ENCODE measurements at places on chromosomes 12 and 14. TPM values are rescaled to one million over a fixed set of nuclear protein-coding genes. Genes with fewer than 3 reads are reported as not detected.

COX8C gene
- total RNA-seq: not detected

- DNase-seq: peak; percentile 56
Observed at GRCh38 chr14:70822530-70823185, 13.3 kb upstream of the MAP3K9 start.

DNA sequence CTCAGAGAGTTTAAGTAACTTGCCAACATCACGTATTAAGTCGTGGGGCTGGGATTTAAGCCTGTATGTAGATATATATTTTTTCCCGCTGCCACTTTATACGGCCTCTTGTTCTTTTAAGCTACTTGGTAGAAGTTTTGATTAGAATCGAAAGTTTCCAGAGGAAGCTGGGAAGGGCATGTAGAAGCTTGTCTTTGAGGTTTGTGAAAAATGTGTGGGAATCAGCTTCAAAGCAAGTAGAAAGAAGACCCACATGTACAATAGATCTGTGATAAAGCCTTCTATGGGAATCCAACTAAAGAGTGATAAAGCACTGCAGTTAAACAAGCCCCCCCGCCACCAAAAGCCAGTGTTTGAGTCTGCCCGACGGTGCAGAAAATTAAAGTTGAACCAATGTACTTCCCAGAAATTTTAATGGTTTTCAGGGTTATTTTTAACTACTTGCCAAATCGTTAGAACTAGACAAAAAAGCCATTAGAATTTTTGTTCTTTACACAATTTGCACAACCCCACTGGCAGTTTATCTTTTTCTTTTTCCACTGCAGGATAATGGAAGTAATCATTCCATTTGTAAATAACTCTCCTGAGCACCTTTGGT is 25.5 kb downstream of the SERPINA11 start:
- no peak for DNase-seq

- DNase-seq: peak; percentile 40
Observed at GRCh38 chr12:122200541-122201175, 2.9 kb upstream of the B3GNT4 start.

GRCh38 chr14:93220509-93220908 is 13.5 kb downstream of the UBR7 start:
- DNase-seq: no peak

- no peak for DNase-seq
Observed at GRCh38 chr12:65699251-65699650, 125.0 kb upstream of the HMGA2 start.

DNA sequence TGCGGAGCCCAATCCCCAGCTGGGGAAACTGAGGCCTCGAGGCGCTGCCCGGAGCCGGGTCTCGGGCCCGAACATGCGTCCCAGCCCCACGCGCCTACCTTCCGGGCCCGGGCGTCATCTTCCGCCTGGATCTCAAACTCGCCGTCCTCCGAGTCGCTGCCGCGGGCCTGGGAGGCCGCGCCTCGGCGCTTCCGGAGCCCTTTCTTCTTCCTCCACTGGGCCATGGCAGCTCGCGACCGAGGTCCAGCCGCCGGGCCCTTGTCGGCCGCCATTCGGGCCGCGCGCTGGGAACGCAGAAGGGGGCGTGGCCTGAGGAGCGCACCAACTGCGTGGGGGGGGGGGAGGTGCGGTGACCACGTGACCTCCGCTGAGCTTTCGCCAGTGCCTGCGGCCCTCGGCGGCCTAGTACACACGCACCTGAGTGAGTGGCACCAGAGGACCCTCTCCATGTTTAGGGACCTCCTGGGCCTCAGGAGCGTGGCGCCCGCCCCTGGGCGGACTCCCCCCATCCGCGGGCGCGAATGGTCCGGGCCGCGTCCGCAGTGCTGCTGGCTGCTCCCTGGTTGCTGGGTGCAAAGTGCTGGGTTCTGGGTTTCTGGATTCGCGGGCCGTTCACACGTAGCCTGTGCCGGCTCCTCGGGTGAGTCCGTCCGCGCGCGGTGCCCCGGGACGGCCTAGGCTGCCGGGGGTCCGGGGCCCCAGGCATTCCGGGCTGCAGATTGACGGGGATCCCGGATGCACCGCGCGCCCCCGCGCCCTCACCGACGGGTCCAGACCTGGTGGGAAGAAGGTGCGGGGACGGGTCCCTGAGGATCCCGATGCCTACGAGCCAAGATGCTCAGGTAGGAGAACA is at the start of the genes DDX54 and RITA1:
DDX54 (minus strand) TSS at position 299 of the 853 bp plus-strand sequence; CDS start at position 272, 27 bp downstream.
RITA1 (plus strand) TSS at position 542 of the 853 bp plus-strand sequence. CDS start 1,026 bp downstream, outside the sequence.
- DNase-seq: peak; percentile 76

GRCh38 chr12:12474931-12475795 is 87.5 kb downstream of the DUSP16 start:
- no peak for DNase-seq

DNA sequence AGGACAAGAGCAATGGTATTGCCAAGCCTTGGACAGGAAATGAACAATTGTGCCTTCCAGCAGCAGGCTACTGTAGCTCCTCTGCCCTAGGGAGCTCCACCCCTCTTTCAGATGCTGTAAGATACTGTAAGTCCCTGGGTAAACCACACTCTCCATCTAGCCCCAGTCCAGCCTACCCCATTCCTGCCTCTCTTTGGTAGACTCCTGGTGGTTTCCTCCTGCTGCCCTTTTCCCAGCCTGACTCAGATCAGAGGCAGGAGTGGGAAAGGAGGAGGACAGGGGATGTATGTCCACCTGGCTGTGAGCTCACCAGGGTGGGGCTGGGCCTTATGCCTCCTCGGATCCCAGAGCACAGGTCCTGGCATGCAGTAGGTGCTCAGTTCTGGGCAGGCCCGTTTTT is 174.6 kb downstream of the ESRRB start:
- no peak for DNase-seq
